ENCODE measurements at places on chromosomes 1 and 21.

GRCh38 chr1:19617376-19617775 is 26.7 kb upstream of the NBL1 start:
- no peak for DNase-seq
- peaks cover 13% of the 10 kb centered on the region for H3K4me1 ChIP-seq
- no peak overlapping the region for H3K4me3 ChIP-seq

DNA sequence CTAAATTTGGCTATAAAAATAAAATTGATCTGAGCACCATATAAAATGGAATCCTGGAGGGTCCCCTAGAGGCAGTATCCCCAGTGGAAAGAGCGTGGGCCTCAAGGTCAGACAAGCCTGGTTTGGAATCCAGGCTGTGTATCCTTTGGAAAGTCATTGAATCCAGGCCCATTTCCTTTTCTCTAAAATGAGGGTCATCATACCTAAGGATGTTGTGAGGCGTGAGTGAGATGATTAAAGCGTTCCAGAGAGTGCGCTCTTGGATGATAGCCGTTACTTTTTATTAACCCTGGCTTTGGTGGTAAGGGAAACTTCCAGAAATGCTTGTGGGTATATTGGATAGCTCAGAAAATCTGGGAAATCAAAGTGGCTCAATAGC is 683 bp upstream of the ZNF436 start:
- H3K27ac ChIP-seq = no peak overlapping the region
- peaks cover 8% of the 10 kb centered on the region for H3K4me1 ChIP-seq
- no peak for DNase-seq
- H3K27me3 ChIP-seq = peaks cover 2% of the 10 kb centered on the region
- no peak overlapping the region for H3K4me3 ChIP-seq

DNA sequence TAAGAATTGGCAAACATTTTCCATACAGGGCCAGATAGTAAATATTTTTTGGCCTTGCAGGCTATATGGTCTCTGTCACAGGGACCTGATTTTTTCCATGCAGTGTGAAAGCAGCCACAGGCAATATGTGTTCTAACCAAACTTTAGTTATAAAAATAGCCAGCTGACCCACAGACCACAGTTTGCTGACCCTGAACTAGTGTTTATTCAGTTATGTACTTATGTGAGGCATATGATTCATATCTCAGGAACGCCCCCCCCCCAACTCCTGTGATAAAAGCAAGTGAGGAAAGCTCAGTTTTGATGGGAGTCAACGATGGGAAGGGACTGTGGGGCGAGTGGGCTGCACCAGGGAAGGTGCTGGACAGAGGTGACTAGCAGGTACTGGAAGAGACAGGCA is 80.1 kb downstream of the HMGB4 start:
- no peak for DNase-seq
- no peak overlapping the region for H3K27ac ChIP-seq
- H3K27me3 ChIP-seq = no peaks in the 10 kb centered on the region
- no peak overlapping the region for H3K4me3 ChIP-seq
- H3K4me1 ChIP-seq = no peaks in the 10 kb centered on the region

GRCh38 chr1:118479351-118479750 is 294.3 kb upstream of the SPAG17 start:
- H3K36me3 ChIP-seq = no peaks in the 10 kb centered on the region
- H3K27ac ChIP-seq = no peak overlapping the region
- no peaks in the 10 kb centered on the region for H3K4me1 ChIP-seq
- H3K27me3 ChIP-seq = peaks cover 1% of the 10 kb centered on the region
- DNase-seq = no peak

- H3K4me3 ChIP-seq = peak overlapping the region; percentile 91
- peaks cover 4% of the 10 kb centered on the region for H3K36me3 ChIP-seq
- peak overlapping the region; percentile 91 for H3K27ac ChIP-seq
- no peaks in the 10 kb centered on the region for H3K27me3 ChIP-seq
These were observed 62.9 kb downstream of the MDM4 start for GRCh38 chr1:204578867-204579664.

GRCh38 chr1:6790146-6790545 is 4.9 kb downstream of the CAMTA1 start:
- peaks cover 9% of the 10 kb centered on the region for H3K36me3 ChIP-seq
- H3K4me3 ChIP-seq = no peak overlapping the region
- no peak for DNase-seq
- H3K27me3 ChIP-seq = no peaks in the 10 kb centered on the region

DNA sequence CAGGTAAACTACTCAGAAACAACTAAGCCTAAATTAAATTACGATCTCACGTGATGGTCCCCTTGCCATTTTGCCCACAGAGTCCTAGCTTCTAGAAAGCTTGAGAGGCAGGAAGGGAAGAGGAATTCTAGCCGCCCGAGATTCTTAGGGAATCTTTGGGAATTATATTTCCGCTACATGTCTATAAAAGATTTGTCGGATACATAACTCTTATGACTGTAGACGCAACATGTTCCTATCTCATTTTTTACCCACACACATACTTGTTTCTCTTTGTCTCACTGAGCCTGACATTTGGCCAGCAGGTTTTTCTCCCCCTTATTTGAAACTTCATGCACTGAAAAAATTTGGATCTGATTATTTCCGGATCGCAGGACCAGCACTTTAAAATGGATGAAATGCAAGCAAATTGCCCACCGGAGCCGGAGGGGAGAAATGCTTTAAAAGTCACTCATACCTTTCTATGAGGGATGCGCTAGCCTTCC is 5.5 kb downstream of the GLIS1 start:
- peaks cover 11% of the 10 kb centered on the region for H3K27me3 ChIP-seq
- H3K36me3 ChIP-seq = no peaks in the 10 kb centered on the region
- H3K27ac ChIP-seq = no peak overlapping the region
- H3K4me1 ChIP-seq = no peaks in the 10 kb centered on the region
- no peak overlapping the region for H3K4me3 ChIP-seq

Data from memory B cell (primary cell).